ENCODE measurements at places on chromosomes 3 and 15.

DNA sequence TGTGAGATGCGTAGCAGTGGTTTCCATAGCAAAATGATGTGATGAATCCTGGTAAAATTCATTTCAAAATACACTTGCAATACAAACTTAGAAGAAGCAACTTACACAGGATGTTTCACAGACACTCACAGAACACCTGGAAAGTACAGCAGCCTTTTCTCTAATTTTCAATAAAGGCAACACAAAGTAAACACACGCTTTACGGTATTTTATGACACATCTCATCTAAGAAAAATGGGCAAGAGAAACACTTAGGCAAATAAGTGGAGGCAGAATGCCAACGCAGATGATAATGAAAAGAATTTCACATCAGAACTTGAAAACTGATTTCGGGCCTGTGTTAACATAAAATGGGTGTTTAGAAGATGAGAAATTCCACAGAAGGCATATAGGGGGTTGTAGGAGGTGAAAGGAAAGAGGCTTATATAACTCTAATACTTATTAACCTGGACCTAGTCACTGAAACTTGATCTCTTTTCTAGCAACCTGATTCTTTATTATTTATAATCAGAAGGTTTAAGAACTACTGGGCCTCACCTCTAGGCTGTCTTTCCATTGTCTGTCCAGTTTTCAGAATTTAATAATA is 25.6 kb upstream of the MAP3K13 start:
- DNase-seq, result no peak

- no peak for DNase-seq
Observed at GRCh38 chr3:135487261-135487660, 478.3 kb upstream of the PPP2R3A start.

DNA sequence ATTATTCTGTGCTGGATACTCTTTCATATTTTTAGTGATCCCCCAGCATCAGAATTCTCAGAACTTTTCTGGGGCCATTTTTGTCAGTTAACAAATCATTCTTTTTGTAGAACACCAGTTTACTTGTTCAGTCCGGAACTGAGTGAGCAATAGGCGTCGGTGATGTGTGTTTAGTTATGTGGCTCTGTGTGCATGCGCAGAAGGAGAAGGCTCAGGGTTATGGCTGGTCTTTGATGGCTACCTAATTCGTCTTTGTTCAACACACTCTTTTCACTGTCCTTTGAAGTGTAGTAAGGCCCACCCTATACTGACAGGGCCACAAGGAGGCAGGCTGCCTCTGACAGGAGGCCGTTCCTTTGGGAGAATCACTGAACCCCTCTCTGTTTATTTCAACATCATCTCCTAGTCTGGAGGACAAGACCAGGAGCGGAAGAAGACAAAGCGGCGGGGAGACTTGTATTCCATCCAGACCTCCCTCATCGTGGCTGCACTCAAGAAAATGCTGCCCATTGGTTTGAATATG is 158.2 kb upstream of the CHRM5 start:
- no peak for DNase-seq

- DNase-seq, result no peak
Observed at GRCh38 chr15:25247407-25248038, 191.3 kb downstream of the UBE3A start.
